ENCODE measurements at places on chromosomes 6 and 20. TPM values are rescaled to one million over a fixed set of nuclear protein-coding genes. Genes with fewer than 3 reads are reported as not detected.

GRCh38 chr6:148416330-148416965 lies 73.8 kb downstream of the SASH1 start:
- DNase-seq = no peak
- H3K27me3 ChIP-seq = no peaks in the 10 kb centered on the region
- no peaks in the 10 kb centered on the region for H3K36me3 ChIP-seq
- H3K27ac ChIP-seq = no peak overlapping the region
- no peak overlapping the region for H3K4me3 ChIP-seq

DNA sequence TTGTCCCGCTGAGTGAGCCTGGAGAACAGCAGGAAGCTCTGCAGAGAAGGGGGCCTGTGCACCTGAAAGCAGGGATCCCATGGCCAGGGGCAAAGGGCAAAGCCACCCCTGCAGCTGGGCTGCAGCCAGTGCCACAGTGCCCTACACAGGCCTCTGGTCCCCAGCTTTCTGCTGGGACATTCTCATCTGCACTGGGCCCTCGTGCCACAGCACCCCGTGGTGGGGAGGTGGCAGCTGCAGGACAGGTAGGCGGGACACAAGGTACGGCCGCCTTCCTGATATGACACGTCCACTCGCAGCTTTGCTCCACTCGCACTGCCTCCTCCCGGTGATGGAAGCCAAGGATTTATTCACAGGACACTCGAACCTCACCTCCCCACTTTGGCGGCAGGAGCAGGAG lies 27.2 kb downstream of the INSM1 start:
- no peaks in the 10 kb centered on the region for H3K27me3 ChIP-seq
- no peak overlapping the region for H3K4me3 ChIP-seq
- H3K4me1 ChIP-seq = no peaks in the 10 kb centered on the region
- no peak for DNase-seq
- no peak overlapping the region for H3K27ac ChIP-seq

DNA sequence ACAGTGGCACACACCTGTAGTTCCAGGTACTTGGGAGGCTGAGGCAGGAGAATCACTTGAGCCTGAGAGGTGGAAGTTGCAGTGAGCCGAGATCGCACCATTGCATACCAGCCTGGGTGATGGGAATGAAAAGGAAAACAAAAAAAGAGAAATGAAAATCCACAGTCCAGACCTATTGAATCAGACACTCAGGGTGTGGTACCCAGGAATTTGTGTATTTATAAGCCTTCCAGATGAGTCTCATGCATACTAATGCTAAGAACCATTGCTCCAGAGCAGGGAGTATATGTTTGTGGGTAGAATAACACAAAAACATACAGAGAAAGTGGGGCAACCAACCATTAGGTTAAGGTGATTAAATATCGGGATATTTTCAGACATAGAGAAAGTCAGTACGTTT lies 36.1 kb upstream of the PLCB4 start:
- no peak overlapping the region for H3K27ac ChIP-seq
- no peak overlapping the region for H3K4me3 ChIP-seq
- no peak for DNase-seq
- H3K36me3 ChIP-seq = no peaks in the 10 kb centered on the region
- H3K27me3 ChIP-seq = no peaks in the 10 kb centered on the region

DNA sequence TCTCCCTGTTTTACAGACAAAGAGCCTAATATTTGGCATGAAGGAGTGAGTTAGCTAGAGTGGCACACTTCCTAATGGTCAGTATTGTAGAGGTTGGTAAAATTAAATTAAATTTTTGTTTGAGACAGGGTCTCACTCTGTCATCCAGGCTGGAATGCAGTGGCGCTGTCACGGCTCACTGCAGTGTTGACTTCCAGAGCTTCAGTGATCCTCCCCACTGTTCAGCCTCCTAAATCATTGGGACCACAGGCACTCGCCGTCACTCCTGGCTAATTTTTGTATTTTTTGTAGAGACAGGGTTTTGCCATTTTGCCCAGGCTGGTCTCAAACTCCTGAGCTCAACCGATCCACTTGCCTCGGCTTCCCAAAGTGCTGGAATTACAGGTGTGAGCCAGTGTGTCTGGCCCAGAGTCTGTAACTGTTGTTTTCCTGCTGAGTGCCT lies 70.9 kb downstream of the SCAND1 start:
- no peaks in the 10 kb centered on the region for H3K36me3 ChIP-seq
- DNase-seq = no peak
- H3K4me3 ChIP-seq = no peak overlapping the region
- H3K27me3 ChIP-seq = no peaks in the 10 kb centered on the region
- no peaks in the 10 kb centered on the region for H3K4me1 ChIP-seq

GRCh38 chr6:44217332-44218143 lies 812 bp downstream of the MYMX start:
- no peaks in the 10 kb centered on the region for H3K36me3 ChIP-seq
- no peaks in the 10 kb centered on the region for H3K27me3 ChIP-seq
- H3K27ac ChIP-seq = peak overlapping the region; percentile 2
- H3K4me1 ChIP-seq = no peaks in the 10 kb centered on the region
- no peak overlapping the region for H3K4me3 ChIP-seq

GRCh38 chr6:73152966-73153757 lies 72.1 kb downstream of the KHDC1L start:
- H3K4me1 ChIP-seq = no peaks in the 10 kb centered on the region
- H3K27me3 ChIP-seq = no peaks in the 10 kb centered on the region
- DNase-seq = no peak
- no peak overlapping the region for H3K27ac ChIP-seq
- no peaks in the 10 kb centered on the region for H3K36me3 ChIP-seq

- no peak overlapping the region for H3K4me3 ChIP-seq
- H3K4me1 ChIP-seq = no peaks in the 10 kb centered on the region
- H3K27me3 ChIP-seq = peaks cover 1% of the 10 kb centered on the region
- no peaks in the 10 kb centered on the region for H3K36me3 ChIP-seq
Measured at GRCh38 chr20:24027229-24027628, 38.6 kb upstream of the GGTLC1 start.

DNA sequence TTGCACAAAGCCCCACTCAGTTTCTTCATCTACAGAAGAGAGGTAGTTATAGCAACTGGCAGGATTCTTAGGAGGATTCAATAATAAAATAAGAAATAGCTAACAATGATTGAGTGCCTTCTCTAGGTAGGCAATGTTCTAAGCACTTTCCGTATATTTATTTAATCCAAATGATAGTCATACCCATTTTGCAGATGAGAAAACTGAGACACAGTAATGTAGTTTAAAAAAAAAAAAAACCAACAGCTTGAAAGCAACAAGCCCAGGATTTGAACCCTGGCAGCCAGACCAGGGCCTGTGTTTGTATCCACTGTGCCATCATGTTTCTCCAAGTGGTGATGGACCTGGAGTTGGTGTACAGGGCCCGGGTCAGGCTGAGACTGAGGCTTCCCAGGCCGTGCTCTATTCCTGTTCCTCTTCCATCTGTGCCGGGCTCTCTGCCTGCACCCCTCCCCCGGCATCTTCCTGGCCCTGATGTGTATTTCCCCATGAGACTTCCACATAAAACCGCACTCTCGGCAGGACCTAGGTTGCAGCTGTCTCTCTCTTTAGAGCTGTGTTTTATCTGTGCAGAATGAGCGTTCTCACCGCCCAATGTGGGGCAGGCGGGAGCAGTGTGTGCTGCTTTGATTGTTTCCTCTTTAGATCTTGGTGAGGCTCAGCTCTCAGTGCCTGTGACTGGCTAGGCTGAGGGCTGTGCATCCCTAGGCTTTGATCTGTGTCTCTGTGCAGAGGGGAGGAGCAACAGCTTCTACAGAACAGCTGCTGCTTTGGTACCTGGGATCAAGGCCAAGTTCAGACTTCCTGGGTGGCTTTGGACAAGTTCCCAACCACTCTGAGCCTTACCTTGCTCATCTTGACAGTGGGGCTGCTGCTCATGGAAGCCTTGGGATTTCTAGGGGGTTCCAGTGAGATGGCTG lies 49.5 kb downstream of the TOX2 start:
- H3K27me3 ChIP-seq = no peaks in the 10 kb centered on the region
- no peak overlapping the region for H3K27ac ChIP-seq
- no peaks in the 10 kb centered on the region for H3K4me1 ChIP-seq

DNA sequence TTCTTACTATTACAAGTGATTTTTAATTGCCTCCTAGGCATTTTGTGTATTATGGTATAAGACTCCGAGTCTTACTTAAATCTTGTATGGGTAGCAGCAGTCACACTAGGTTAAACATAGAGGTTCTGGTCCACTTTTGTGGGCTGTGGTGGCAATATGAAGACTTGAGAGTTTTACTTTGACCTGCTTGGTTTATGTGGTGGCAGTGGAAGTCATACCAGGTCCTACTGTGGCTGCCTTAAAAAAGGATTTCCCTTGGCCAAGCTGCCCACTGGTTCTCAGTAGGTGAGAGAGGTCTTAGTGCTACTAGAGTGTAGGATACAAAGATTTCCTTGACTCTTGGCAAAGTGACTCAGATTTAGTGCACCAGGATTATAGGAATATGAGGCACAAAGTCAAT lies 44.2 kb upstream of the NKAIN2 start:
- no peak overlapping the region for H3K27ac ChIP-seq
- H3K36me3 ChIP-seq = no peaks in the 10 kb centered on the region
- no peak for DNase-seq

GRCh38 chr20:4613718-4614620 lies 107.7 kb upstream of the PRND start:
- H3K27ac ChIP-seq = no peak overlapping the region
- H3K4me1 ChIP-seq = no peaks in the 10 kb centered on the region
- H3K36me3 ChIP-seq = no peaks in the 10 kb centered on the region
- H3K27me3 ChIP-seq = no peaks in the 10 kb centered on the region

DNA sequence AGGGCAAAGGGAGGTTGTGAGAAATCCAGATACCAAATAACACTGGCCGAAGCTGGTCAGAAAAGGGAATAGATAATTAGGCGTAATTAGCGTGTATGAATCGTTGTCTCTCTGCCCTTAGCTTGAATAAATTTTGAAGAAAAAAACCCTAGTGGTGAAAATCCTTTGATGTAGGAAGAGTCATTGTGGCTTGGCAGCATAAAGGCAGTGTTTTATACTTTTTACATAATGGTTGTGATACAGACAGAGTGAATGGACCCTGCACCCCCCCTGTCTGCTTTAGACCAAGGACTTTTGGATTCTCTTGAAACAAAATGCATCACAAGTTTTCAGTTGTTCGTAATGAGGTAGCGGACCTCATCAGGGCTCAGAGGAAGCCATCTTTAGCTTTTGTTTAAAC lies 126.5 kb downstream of the AFG1L start:
- no peak for DNase-seq
- H3K27ac ChIP-seq = no peak overlapping the region
- H3K4me1 ChIP-seq = no peaks in the 10 kb centered on the region

GRCh38 chr20:47493175-47493962 lies 8.3 kb upstream of the NCOA3 start:
- no peaks in the 10 kb centered on the region for H3K4me1 ChIP-seq
- H3K27ac ChIP-seq = peak overlapping the region; percentile 46
- no peak overlapping the region for H3K4me3 ChIP-seq
- H3K36me3 ChIP-seq = no peaks in the 10 kb centered on the region
- peak; percentile 94 for DNase-seq
- no peaks in the 10 kb centered on the region for H3K27me3 ChIP-seq

- no peaks in the 10 kb centered on the region for H3K27me3 ChIP-seq
- peak within 1 kb of the TSS; percentile 79 for H3K27ac ChIP-seq
- H3K4me1 ChIP-seq = no peaks in the 10 kb centered on the region
- H3K4me3 ChIP-seq = peak within 1 kb of the TSS; percentile 62
- peak; percentile 82 for DNase-seq
Measured at GRCh38 chr20:38260378-38261053, at the start of gene KIAA1755. Gene KIAA1755, minus strand, starts transcription at chr20:38260735. Its CDS starts 235 bp downstream, at chr20:38260500.

DNA sequence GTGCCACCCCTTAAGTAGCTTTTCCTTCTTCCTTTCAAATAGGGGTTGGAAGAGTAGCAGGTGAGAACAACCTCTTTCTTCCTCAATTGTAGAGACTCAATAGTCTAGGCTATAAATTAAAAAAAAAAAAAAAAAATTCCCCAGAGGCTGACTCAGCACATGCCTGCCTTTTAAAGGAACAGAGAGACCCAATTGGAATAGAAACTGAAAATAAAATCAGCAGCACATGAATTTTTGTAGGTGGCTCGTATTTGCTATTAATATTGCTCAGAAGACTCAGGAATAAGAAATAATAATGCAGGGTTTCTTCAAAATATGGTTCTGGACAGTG lies 19.3 kb downstream of the TOP1 start:
- DNase-seq = no peak
- peak overlapping the region; percentile 48 for H3K4me3 ChIP-seq
- H3K27ac ChIP-seq = no peak overlapping the region
- H3K36me3 ChIP-seq = no peaks in the 10 kb centered on the region

DNA sequence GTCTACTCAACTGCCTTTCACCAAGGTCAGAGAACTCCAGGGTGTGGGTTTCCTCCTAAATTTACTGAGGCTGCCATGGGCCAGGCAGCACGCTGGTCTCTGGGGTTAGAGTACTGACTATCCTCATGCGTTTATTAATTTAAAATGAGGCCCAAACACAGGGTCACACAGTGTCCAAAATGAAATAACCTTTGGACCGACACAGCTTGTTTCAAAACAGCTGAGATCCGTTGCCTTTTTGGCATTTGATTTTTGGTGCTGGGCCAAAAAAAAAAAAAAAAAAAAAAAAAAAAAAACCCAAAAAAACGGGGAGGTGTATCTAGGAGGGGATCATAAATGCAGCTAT lies 14.6 kb upstream of the TOX2 start:
- H3K36me3 ChIP-seq = no peaks in the 10 kb centered on the region
- H3K27me3 ChIP-seq = no peaks in the 10 kb centered on the region
- no peak overlapping the region for H3K27ac ChIP-seq
- no peak for DNase-seq
- H3K4me3 ChIP-seq = no peak overlapping the region
- H3K4me1 ChIP-seq = no peaks in the 10 kb centered on the region

DNA sequence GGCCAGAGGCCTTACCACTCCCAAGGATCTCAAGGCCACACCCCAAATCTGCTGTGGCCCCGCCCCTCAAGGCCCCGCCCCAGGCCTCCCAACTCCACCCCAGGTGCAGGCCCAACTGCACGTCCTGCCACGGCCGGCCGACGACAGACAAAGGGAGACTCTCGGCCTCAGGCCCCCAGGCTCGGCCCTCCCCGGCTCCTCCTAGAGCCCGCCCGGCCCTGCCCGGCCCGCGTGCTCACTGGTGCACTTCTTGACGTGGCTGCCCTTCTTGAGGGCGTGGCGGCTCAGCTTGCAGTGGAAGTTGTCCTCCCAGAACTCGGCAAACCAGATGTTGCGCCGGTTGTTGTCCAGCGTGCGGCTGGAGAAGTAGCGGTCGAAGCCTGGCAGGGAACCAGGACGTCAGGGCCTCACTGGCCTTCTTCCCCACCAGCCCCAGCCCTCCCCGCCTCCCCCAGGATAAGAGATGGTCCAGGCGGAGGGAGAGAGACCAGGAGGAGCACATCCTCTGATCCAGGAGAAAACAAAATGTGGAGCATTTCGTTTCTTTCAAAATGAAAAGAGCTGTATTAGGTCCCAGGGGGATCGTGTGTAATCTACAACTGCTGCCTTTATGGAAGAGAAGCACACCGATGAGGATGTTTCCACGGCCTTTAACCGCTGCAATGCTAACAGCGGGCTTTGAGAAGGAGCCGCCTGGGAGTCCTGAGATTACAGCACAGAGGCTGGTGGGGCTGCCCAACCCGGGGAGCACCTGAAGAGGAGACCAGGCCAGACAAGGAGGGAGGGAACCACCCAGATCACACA lies 89.4 kb downstream of the GRM4 start:
- DNase-seq = peak; percentile 64
- no peaks in the 10 kb centered on the region for H3K27me3 ChIP-seq
- H3K4me1 ChIP-seq = no peaks in the 10 kb centered on the region
- no peak overlapping the region for H3K4me3 ChIP-seq
- no peaks in the 10 kb centered on the region for H3K36me3 ChIP-seq

The NRN1 gene
- polyA plus RNA-seq = 2.3 TPM

The SLC35D3 gene
- not detected for polyA plus RNA-seq

The TRERF1 gene
- 1.7 TPM for polyA plus RNA-seq

The FBXO5 gene
- 2.5 TPM for polyA plus RNA-seq

The ERVFRD-1 gene
- polyA plus RNA-seq = not detected

The MTFR2 gene
- 0.56 TPM for polyA plus RNA-seq

The NHLRC1 gene
- 2.1 TPM for polyA plus RNA-seq

The SRMS gene
- not detected for polyA plus RNA-seq

The PRDM1 gene
- polyA plus RNA-seq = 1.0 TPM

Data from aorta (tissue), 5 donors.